ENCODE measurements at places on chromosomes 2 and 18.

GRCh38 chr2:65518751-65519150 is 86.4 kb upstream of the SPRED2 start:
- no peak for DNase-seq

GRCh38 chr2:201008296-201008829 is 44.9 kb upstream of the ORC2 start:
- DNase-seq, result no peak

DNA sequence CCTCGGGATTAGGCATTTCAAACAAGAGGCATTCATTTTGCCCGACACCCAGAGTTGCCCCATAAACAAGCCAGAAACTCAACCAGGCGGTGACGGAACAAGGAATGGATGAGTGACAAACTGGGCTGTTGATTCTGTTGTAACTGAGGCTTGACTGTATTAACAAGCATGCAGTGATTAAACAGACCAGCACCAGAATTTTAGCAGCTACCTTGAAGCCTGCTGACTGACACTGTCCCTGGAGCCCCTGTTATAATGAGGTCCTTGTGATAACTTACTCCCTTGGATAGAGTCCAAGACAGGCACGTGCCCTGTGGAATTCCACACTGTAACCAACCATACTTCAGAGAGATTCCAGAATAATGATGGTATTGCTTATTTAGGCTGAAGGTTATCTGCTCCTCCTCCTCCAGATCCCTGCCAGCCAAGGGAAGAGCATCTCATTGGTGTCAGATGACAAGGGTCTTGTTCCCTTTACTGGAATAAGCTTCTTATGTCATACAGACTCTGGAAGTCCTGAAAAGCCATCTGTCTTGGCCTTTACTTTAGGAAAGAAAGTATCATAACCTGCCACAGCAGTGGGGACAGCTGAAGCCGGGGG is 97.1 kb upstream of the RMDN2 start:
- no peak for DNase-seq

GRCh38 chr2:189927823-189928222 is 134.7 kb downstream of the MSTN start:
- no peak for DNase-seq

GRCh38 chr2:158723921-158724802 is 71.0 kb upstream of the DAPL1 start:
- no peak for DNase-seq

- DNase-seq, result no peak
These were observed 124.7 kb downstream of the MREG start for GRCh38 chr2:215888680-215889079.

DNA sequence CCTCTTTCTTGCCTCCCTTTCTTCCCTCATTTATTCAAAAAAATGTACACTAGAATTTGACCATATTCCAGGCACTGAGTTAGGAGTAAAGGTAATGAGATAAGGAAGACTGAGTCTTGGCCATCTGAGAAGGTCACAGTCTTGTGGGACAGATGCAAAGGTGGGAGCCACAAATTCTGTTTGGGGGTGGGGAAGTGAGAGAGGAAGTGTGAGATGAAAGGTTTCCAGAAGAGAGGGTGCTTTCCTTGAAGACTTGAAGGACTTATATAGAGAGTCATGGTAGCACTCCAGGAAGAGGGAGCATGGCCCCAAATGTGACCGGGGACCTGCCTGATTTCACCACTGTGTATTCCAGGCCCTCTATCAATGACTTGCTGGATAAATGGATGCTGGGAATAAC is 320.6 kb downstream of the LPIN1 start:
- DNase-seq, result no peak

DNA sequence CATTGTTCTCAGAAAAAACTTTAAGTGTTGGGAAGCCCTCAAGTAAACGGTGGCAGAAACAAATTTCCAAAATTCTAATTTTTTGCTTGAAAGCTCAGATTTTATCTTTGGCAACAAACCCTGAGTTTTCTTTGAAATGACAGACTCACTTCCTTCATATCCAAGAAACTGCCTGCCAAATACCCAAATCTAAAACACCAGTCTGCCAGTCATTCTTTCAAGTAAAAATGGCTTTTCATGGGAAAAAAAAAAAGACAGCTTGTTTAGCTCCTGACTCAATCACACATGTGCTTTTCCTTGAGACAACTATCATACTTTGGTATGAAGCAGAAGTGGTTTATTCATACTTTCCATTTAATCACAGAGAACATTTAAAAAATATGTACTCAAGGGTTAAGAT is 40.6 kb upstream of the CSRNP3 start:
- no peak for DNase-seq

GRCh38 chr2:189821953-189822748 is 37.9 kb downstream of the PMS1 start:
- no peak for DNase-seq

DNA sequence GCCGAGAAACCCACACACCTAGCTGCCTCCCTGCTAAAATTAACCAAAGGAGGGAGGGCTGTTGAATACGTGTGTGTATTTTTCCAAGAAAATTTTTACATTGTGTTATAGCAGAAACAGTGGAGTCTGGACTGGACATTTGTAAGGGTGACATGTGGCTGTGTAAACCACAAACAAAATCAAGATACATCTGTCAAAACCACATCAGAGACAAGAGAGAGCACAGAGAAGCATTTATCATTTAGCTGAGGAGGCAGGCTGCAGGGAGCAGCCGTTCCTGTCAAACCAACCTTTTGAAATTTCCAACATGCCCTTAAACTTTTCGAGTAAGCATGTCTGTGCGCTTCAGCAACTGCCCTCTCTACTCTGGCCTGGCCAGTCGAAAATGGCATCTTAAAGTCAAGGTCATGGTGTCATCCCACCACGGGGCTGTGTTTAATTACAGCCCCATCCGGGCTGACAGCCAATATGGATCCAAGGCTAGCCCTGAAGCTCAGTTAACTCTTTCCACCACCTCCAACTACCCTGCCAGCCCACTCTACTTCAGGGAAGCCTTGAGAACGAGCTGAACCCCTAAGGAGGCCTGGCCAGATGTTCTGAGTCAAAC is 8.4 kb downstream of the BCL11A start:
- no peak for DNase-seq

GRCh38 chr2:71846669-71847291 is 300.9 kb downstream of the CYP26B1 start:
- DNase-seq, result no peak

- DNase-seq, result no peak
These were observed 260.5 kb downstream of the LTBP1 start for GRCh38 chr2:33207151-33207740.

DNA sequence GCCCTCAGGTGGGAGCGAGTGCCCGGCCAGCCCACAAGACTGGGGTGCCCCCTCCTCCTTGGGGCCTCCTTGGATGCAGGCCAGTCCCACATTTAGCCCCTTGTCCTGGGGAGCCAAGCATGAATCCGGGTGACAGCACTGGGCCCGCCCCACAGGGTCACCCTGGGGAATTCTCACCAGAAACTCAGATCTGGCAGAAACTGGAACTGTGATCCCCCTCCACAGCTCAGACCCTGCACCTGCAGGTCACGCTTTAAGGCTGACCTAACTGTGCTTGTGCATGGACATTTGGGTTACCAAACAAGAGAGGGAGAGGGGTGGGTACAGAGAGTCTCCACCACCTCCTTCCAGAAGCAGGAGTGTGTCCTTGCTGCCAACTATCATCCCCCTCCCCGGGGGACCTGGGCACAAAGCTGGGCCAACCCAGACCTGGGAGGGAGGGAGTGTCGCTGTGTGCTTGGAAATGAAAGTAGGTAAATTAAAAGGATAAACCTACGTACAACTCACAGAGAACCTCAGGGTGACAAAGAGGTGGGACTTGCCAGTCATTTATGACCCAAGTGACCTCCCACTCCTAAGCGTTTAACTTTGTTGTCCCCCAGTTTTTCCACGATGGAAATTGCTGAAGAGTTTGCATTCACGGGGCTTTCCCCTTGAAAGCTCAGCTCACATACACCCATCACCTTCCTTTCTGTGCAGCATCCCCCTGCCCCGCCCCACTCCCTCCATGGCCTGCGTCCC is 9.1 kb downstream of the ITM2C start:
- DNase-seq, result peak; percentile 84

DNA sequence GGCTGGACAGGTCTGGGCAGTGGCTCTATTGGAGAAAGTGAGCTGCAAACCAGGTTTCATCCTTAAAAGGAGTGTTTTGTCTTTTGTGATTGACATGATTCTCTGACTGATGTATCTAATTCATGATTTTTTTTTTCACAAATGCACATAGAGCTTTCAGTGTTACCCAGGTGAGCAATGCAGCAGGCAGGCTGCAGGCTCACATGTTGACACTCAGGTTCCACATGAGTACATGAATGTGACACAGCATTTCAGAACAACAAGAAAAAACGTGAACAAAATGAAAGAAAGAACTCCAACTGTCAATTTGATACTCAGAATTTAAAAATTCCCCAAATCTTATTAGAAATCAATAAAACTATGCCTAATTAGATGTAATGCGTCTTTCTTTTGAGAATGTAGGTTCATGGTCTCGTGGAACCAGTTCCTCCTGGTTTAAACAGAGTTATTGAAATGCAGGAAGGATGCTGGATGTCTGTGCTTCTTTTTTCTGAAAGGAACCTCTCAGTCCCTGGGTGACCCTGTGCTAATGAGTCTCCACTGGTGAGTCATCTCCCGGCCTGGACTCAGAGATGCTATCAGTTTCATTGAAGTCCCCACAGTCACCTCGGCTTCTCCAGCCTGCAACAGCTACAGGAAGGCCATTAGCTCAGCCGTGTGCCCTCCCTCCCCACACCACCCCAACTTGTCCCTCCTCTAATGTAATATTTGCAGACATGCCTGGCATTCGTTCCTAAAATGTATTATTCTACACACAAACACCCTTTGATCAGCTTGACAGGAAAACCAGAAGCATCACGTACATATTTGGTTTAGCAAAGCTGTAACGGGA is 430.4 kb downstream of the LPIN1 start:
- no peak for DNase-seq

- DNase-seq, result no peak
These were observed 4.8 kb upstream of the MRPL44 start for GRCh38 chr2:223952280-223952968.

DNA sequence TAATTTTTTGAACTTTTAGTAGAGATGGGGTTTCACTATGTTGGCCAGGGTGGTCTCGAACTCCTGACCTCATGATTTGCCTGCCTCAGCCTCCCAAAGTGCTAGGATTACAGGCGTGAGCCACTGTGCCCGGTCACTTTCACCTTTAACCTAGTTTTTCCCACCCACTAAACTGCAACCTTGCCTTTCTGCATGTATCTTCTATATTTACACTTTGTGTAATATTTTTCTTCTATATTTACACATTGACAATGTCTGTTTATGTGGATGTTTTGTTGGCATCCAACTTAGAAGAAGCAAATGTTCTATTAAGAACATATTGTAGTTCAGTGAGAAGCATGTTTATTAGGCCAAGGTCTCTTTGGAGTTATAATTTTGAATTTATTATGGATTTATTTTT is 26.7 kb downstream of the SNRPD1 start:
- no peak for DNase-seq

- DNase-seq, result no peak
These were observed 124.4 kb downstream of the ZNF516 start for GRCh38 chr18:76370686-76371085.

- no peak for DNase-seq
These were observed 102.6 kb upstream of the ITGA4 start for GRCh38 chr2:181354626-181355025.

GRCh38 chr2:54438271-54438670 is 17.9 kb upstream of the SPTBN1 start:
- DNase-seq, result no peak

GRCh38 chr2:198062826-198063225 is 258.4 kb downstream of the PLCL1 start:
- no peak for DNase-seq

DNA sequence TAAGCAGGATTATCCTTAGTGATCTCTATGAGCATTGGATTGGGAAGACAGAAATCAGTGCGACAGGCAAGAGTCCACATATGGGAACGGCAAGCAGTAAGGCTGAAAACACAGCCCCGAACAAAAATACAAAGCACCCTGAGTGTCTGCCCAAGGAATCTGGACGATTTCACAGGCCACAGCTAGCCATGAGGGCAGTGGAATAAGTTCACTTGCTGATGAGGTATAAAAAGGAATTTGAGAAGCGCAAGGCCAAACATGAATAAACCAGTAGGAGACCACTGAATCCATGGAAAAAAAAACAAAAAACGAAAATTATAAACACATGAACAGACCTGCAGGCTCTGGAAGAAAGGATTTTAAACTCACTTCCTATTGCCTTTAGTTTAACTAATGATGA is 24.3 kb downstream of the WDSUB1 start:
- DNase-seq, result no peak

DNA sequence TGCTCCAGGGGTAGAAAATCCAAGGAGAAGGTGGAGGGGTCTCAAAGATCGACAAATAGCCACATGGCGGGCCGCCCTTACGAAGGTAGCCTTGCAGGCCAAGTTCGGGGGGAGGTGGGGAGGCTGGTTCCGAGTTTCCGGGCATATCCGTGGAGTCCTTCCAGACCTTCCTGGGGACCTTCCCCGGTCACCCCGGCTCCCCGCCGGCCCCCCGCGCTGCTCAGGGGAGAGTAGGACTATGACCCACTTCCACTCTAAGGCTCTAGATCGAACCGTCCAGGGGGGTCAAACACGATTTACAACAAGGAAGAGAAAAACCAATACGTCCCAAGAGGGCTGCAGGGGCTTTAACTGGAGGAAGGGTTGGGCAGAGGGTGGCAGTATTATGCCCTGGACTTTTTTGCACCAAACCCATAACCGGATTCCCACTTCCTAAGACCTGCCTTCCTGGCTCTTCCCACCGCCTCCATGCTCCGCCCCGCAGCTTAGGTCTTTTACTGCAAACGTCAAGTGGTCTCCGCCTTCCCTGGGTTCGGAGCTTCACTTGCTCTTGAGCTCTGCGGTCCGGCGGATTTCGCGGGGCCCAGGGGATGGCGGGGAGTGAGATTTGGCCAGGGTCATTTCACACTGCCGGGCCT is 779 bp upstream of the LYPD6 start:
- no peak for DNase-seq

GRCh38 chr2:39615675-39616074 is 50.0 kb upstream of the TMEM178A start:
- no peak for DNase-seq

DNA sequence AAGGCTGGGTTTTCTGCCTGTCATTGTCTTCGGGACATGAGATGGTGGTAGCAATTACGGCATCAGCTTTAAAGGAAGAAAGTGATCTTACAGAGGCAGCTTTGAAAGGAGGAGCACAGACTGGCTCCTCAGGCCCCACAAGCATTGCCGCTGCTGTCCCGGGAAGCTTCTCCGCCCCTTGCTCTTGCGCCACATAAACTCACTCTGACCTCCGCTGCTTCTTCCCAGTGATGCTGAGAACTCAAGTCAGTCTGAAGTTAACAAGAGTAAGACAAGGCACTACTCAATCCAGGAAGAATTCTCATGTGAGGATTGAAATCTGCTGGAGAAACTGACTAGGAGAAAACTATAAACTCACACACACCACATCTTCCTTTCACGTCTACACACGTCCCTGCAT is 112.4 kb upstream of the RIOK3 start:
- DNase-seq, result no peak

All from stimulated activated naive B cell treated with anti-CD40 and anti-IgM and Interleukin-4, amounts not matched to agents 10 μg/mL and 1 μg/mL and 100 μg/mL, for 72 hours (primary cell).